Central memory CD4-positive, alpha-beta T cell (primary cell): ENCODE measurements at places on chromosomes 5 and 9.

DNA sequence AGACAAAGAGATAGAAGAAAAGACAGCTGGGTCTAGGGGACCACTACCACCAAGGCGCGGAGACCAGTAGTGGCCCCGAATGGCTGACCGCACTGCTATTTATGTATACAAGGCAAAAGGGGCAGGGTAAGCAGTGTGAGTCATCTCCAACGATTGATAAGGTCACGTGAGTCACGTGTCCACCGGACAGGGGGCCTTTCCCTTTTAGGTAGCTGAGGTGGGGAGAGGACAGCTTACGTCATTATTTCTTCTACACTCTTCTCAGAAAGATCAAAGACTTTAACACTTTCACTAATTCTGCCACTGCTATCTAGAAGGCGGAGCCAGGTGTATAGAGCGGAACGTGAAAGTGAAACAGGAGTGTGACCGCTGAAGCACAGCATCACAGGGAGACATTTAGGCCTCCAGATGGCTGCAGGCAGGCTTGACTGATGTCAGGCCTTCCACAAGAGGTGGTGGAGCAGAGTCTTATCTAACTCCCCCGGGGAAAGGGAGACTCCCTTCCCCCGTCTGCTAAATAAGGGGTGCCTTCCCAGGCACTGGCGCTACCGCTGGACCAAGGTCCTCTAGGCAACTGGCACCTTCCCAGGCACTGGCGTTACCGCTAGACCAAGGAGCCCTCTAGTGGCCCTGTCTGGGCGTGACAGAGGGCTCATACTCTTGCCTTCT is 6.1 kb upstream of the PRR16 start:
- peak; percentile 31 for DNase-seq

DNA sequence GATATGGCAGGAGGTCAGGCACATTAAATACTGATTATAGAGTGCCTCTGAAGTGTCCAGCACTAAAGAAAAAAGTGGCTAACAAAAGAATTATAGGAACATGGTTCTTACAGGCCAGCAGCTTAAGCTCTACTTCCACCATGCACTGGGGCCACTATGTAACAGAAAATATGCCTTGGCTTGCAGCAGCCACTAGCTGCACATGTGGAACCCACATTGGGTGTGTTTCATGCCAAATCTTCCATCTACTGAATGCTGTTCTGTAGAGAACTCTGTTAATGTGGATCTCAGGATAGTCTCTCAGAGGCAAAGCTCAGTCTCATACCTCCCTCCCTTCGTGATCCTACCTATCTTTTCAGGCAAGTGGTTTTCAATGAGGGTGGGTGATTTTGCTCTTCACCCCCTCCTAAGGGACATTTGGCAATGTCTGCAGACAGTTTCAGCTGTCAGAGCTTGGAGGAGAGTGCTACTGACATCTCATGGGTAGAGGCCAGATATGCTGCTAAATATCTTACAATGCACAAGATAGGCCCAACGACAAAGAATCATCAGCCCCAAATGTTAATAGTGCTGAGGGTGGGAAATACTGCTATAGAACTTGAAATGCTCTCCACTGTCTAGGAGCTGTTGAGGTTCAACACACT is 218.9 kb downstream of the TARS1 start:
- DNase-seq, result no peak

DNA sequence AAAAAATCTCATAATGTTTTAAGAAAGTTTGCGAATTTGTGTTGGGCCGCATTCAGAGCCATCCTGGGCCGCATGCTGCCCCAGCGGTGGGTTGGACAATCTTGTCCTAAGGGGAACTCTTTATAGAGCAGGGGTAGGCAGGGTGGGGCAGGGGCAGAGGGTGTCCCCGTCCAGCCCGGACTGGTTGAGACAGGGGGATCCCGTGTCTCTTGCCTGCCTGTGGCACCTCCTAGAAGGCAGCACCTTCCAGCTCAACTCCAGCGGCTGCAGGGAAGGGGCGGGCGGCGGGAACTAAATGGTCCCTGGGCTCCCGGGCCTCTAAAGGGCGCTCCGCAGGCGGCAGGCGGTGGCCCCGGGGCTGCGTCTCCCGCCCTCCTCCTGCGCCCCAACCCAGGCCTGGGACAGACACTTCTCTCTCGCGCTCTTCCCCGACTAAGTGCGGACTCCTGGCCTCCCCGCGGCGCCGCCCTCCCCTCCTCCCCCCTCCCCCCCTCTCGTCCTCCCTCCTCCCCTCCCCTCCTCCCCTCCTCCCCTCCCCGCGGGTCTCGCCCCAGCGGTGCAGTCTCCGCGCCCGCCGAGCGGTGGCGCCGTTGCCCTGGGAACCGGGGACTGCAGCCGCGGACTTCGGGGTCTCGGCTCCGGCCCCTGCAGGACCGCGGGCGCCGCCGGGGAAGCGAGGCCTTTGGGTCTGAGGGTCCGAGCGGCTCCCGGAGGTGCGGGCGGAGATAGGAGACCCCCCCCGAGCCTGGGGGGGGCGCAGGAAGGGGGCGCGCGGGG is 132.6 kb downstream of the MRPL36 start:
- no peak for DNase-seq

DNA sequence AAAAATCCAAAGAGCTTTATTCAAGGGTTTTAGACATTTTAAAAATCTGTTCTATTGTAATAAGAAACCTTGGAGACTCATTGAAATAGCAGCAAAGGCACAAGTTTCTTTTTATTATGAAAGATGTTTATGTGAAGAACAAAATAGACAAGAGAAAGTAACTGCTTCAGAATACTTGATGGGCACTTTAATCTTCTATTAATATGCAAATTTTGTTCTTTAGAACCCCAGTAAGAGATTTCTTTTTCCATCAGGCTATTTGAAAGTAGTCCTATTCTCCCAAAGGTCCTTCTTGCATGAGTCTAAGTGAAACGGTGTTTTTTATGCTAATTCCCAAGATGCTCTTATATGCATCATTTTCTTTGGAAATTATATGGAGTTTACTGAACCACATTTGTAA is 602.0 kb downstream of the EFNA5 start:
- no peak for DNase-seq

DNA sequence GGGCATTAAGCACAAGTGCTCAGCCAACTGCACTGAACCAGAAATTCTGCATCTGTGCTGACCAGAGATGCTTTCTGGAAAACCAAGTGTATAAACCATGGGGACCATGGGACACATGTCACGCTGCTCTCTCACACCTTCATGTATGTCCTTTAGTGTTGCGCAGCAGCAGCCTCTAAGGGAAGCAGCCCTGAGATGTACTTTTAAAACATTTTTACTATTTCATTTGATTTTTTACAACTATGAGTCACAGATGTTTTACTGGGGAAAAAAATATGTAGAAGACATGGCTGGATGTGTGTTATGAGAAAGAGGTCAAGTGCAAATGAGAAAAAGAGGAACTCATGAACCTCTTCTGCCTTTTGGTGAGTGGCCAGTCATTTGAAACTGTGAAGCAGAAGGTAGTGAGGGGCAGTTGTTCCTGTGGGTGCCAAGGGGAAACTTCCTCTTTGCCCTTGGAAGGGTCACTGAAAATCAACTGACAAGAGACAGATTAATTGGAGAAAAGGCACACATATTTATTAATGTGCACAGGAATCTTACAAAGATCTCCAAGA is 31.4 kb upstream of the SYK start:
- DNase-seq, result no peak

DNA sequence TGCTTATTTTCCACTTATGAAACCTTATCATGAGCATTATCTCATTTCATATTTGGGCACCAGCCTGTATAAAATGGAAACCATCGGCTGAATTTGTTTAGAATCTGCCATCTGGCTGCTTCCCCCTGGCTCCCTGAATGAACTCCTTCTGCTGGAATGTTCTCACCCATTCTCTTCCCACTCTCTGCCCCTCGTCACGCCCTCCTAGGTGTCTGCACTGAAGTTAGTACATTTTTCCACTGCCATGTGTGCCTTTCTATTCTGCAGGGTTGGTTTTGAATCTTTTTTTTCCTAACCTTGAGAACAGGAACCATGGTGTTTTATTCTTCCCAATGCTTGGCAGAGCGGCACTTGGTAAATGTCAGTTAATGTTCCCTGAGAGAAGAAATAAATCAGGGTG is 359.7 kb downstream of the MLLT3 start:
- no peak for DNase-seq

GRCh38 chr5:147188200-147189108 is 46.4 kb upstream of the STK32A start:
- peak; percentile 39 for DNase-seq

- DNase-seq, result no peak
These were observed 350.5 kb upstream of the PANK3 start for GRCh38 chr5:168929656-168930055.

DNA sequence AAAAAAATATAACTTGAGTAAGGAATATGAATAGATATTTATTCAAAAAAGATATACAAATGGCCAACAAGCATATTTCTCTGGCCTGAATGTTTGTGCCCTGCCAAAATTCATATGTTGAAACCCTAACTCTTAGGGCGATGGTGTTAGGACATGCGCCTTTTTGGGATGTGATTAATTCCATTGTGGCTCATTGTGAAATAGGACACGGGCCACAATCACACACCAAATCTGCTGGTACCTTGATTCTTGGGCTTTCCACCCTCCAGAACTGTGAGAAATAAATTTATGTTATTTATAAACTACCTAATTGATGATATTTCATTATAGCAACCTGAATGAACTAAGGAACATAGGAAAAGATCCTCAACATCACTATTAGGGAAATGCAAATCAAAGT is 5.7 kb upstream of the IFNA21 start:
- no peak for DNase-seq

DNA sequence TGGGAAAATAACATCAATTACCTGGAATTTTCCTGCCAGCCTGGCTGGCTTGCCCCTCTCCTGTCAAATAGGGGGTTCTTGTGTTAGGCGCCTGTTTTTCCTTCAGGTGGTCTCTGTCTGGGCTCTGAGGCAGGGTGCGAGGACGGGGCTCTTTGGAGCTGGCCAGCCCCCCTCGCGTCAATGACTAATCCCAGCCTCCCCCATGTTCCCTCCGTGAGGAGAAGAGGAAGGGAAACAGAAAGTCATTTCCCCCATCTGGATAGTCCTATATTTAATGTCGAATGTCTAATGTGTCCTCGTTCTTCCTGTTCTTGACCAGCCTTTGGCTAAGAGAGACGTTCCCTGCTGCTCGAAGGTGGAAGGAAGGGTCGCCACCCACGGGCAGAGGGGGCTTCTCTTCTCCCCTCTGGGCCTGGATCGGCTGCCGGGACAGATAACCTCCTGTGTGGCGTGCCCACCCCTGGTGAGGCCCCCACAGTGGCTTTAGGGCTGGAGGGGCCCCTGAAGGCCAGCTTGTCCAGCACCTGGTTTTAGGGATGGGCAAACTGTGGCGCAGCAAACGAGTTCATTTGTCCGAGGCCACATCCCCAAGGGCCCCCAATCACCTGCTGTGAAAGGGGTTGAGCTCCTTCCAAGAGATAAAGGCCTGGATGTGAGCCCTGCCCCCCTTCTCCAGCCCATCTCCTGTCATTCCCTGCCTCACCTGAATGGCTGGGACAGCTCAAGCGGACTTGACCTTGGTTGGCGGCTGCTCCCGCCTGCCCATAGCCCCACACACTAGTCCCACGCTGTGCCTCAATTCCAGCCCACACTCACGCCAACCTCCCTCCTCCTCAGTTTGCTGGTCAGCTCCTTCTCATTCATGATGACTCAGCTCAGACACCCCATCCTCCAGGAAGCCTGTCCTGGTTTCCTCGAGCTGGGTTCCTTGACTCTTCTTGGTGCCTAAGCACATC is 35.9 kb upstream of the UNC5A start:
- DNase-seq, result no peak

DNA sequence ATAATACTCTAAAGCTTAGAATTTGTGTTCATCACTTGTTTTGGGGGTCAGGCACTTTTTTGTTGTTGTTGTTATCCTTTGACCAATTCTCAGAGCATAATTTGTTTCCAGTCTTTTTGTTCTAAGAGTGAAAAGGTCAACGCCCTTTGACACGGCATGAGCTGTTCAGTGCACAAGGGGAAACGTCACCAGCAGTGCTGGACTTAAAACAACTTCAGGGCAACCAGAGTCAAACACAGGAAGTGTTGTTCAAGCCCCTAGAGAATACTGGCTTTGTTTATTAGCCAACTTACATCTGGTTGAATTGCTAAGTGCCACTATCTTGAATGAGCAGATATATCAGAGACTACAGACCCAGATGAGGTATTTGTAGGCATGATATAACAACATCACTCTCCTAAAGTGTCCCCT is 368.9 kb downstream of the TMEM161B start:
- no peak for DNase-seq

- no peak for DNase-seq
These were observed 25.6 kb downstream of the PCA3 start for GRCh38 chr9:76789840-76790239.

- DNase-seq, result no peak
These were observed 66.6 kb upstream of the NR3C1 start for GRCh38 chr5:143470120-143470519.

DNA sequence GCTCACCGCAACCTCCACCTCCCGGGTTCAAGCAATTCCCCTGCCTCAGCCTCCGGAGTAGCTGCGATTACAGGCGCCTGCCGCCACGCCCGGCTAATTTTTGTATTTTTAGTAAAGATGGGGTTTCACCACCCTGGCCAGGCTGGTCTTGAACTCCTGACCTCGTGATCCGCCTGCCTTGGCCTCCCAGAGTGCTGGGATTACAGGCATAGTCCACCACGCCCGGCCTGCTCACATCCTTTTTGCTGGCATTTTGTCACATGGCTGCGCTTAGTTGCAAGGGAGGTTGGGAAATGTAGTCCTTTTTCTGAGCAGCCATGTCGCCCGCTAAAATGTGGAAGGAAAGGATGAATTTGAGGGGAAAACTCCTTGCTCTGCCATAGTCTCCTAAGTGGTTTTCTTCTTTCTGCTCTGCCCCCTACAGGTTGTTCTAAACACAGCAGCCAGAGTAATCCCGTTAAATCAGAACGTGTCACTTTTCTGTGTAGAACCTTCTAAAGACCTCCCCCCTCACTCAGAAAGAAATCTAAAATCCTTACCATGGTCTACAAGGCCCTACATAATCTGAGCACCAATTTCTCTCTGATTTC is 57.8 kb upstream of the HSPA9 start:
- no peak for DNase-seq

- no peak for DNase-seq
These were observed 90.8 kb upstream of the EGFLAM start for GRCh38 chr5:38167562-38167996.

DNA sequence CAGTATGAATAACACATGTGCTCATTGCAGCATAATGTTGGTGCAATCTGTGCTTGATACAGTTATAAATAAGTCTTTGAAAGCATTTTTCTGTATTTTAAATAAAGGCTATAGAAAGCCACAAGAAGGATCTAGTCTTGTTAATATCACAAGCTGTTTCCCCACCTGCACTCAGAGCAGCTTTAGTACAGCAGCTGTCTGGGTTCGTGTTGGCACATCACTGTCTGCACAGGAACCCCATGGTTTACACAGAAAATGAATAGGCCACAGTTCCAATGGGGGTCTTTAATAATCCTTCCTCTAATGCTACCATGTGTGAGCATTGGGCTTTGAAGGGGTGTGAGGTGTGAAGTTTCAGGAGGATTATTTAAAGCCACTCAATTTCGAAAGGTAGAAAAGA is 2269.7 kb downstream of the MAT2B start:
- DNase-seq, result no peak

- DNase-seq, result no peak
These were observed 17.3 kb downstream of the RECK start for GRCh38 chr9:36053971-36054370.
